ENCODE measurements at places on chromosomes 5 and 9. TPM values are rescaled to one million over a fixed set of nuclear protein-coding genes. Genes with fewer than 3 reads are reported as not detected.

Gene SHLD3
- 2.0 TPM for total RNA-seq

Gene GAS1
- total RNA-seq, result 0.14 TPM

Gene IL7R
- 0.46 TPM for total RNA-seq

Gene DOCK2
- total RNA-seq, result 2.3 TPM

Gene IL17B
- not detected for total RNA-seq

Gene PCSK5
- 0.96 TPM for total RNA-seq

Gene LPAR1
- total RNA-seq, result 15.1 TPM

Gene TAF7
- total RNA-seq, result 72.0 TPM
